ENCODE measurements at places on chromosomes 7 and 10. TPM values are rescaled to one million over a fixed set of nuclear protein-coding genes. Genes with fewer than 3 reads are reported as not detected.
A peak's percentile ranks its signal among the peaks of the same experiment; 100 is the strongest.

DNA sequence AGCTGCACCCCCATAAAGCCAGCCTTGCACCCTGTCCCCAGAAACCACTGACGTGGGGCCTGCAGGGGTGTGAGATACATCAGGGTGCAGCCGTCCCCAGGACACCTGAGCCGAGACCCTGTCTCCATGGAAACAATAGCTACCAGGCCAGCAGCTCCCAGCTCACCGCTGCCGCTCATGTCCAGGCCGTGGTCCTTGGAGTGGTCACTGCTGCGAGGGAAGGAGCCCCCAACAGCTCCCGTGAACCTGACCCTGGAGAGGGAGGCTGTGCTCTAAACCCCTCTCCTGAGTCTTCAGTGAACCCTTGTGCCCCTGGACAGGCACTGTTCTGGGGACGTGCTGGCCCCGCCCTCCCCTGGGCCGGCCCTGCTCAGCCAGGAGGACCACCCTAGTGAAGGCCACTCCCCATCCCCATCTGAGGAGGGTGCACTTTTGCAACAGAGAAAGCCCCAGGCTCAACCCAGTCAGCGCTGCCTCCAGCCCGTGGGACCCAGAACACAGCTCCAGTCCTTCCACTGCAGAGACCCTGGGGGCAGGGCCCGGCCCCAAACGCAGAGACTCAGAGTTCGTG, 19.6 kb upstream of the INPP5A start:
- peak; percentile 20 for DNase-seq

GRCh38 chr7:31204071-31204470, 136.5 kb downstream of the NEUROD6 start:
- no peak for DNase-seq

GRCh38 chr10:71285180-71285545, 33.9 kb upstream of the SLC29A3 start:
- peak; percentile 56 for DNase-seq

DNA sequence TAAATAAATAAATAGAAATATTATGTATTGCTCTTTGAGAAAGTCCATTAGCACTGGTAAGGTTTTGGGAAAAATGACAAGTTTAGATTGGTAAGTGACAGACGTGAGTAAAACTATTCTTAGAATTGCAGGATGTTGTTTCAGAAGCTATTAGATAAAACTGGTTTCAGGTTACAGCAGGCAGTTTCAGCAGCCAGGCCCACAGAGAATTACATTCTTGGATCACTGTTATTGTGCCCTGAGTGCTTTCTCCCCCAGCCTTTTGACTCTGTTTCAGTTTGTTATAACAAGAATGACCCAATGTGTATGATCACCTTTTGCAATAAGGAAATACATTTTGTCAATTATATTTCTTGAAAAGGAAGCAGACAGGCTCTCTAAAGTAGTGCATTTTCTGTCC, 86.5 kb downstream of the DKK1 start:
- DNase-seq, result no peak

GRCh38 chr7:46288010-46288409, 366.9 kb upstream of the IGFBP3 start:
- no peak for DNase-seq

- no peak for DNase-seq
These were observed 87.4 kb upstream of the RSU1 start for GRCh38 chr10:16904639-16905061.

GRCh38 chr10:97229322-97230015, 43.7 kb upstream of the SLIT1 start:
- DNase-seq, result no peak

DNA sequence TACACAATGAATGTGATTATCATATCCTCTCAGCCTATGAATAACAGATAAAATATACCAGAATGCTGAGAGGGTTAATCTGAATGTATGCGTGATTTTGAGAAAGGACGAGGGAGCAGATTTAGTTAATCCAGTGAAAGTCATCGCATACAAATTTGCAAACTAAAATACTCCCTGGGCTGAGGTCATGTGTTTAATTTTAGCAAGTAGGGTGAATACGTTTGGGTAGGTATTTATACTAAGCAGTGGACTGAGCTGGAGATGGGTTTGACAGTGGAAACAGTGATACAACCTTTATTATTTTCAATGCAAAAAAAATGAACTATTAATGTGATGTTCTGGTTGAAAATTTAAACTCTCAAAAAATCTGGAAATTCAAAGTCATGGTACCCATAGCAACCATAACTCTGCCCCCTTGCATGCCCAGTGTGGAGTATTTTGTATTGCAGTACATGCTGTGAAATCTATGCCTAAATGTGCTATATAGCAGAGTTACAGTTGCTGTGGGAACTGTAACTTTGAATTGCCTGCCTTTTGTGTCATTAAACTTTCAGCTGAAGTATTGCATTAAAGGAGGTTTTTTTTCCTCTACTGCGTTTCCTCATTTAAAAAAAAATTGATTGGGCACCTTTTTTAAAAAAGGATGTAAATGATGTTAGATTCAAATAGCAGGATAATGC, 9.5 kb upstream of the ARID5B start:
- DNase-seq, result no peak

- no peak for DNase-seq
These were observed 996.7 kb upstream of the CELF2 start for GRCh38 chr10:10020945-10021344.

DNA sequence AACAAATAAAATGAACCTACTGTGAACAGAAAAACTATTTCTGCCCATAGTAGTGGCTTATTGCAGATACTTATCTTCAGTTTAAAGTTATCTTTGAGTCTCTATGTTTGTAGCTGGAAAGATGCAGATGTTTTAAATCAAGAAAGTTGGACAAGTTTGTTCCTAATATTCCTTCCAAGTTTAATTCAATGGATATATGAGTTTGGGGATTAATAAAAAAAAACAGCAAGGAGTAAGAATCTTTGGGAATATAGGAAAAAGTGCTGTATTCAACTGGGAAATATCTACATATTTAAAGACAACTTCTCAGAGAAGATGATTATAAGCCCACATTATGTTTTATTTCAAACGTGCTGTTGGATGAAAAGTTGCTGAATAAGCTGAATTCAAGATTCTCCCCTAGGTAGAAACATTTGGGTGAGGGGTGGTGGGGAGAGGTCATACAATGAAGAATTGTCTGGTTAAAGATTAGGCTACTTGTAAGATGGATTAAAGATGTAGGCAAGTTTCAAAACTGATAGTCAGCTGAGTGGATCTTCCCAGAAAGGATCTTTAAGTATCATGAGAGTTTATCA, 1135.2 kb downstream of the CNTNAP2 start:
- DNase-seq, result no peak

DNA sequence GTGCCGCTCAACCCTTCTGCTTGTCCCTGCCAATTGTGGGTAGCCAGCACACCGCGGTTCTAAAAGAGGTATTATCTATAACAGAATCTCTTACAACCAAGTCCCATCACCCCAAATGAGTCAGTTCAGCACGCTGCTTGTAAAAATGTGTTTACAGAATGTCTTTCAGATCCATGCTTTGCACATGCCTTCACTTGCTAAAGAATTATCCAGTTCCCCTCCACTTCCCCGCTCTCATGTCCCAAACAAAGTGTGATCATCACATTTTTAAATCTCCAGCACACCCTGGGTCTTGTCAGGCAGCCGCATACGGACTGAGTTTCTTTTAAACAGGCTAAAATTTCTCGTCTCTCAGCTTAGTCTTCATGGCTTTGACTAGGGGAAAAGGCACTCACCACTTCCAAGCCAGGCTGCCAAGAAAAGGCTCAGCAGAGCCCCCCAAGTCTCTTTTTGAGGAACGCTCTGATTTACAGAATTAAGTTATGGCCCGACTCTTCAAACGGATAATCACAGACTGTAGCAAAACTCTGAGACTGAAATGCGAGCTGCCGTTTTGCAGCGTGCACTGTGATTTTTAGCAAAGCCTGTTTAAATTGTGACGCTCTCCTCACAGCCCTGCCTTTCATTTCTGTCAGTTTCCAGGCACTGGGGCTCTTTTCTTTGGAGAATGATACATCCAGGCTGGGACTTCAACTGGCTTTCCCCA, 29.8 kb upstream of the FGFR2 start:
- DNase-seq, result no peak

DNA sequence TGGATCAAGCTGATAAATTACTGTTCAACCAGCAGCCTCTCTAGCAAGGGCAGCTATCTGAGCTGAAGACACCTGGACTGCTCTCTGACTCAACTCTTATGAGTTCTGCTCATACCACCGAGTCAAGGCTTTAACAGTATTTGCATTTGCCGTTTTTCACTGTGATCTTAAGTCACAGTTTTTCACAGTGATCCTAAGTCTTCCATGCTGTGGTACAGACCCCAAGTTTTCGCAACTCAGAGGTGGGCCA, 31.3 kb downstream of the PIP4K2A start:
- DNase-seq, result no peak

GRCh38 chr10:1449021-1449420, 288.3 kb downstream of the ADARB2 start:
- DNase-seq, result no peak

- DNase-seq, result no peak
These were observed 54.3 kb upstream of the IGFBP3 start for GRCh38 chr7:45975367-45975766.

DNA sequence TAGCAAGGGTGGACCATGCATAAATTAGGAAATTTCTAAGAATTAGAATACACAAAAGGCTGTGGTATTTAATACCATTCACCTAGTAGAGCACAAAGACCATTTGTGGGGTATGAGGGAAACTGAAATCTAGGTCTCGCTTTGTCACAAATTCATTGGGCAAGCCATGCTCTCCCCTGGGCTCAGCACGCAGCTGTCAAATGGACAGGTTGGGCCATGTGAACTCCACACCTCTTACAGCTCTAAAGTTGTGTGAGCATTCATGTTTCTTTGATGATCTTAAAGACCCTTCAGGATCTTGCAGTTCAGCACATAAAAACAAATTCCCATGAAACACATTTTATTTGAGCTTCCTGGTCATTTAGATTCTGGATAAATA, 121.3 kb downstream of the CHN2 start:
- no peak for DNase-seq

DNA sequence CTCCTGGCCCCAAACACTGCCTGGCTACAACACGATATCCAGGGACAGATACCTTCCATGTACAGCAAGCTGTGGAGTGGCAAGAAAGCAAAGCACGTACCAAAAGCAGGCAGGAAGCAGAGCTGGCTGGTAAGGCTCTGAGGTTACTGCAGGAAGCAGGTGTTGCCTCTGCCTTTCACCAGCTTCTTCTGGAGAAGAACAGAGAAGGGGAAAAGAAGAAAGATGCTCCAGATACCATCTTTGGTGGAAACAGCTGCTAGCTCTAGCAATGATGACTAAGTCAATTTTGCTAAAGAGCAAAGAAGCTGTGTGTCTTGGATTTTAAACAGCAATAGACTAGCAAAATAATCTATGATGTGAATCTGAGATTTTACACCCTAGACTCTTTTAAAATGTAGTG, 34.9 kb upstream of the PRSS1 start:
- DNase-seq, result no peak

DNA sequence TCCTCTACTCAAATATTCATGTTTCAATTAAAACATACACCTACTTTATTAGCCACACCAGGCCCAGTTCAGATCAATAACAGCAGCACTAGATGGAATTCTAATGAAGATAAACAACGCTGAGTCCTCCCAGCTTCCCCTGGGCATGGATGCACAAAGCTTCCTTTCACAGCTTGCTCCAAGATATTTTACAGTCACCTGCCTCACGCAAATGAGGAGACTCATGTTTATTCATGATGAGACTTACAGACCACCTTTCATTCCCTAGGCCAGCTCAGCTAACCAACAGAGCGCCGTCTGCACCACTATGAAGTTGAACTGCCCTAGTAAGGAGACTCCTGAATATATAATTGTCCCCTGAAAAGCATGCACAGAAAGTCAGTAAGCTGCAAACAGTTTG, 283.0 kb upstream of the AOAH start:
- no peak for DNase-seq

TIMM23 gene
- 59.2 TPM for total RNA-seq

RNLS gene
- total RNA-seq, result 13.6 TPM

PHYHIPL gene
- total RNA-seq, result not detected

STOX1 gene
- total RNA-seq, result 1.9 TPM

PIK3CG gene
- total RNA-seq, result 3.0 TPM

TCAF2 gene
- total RNA-seq, result 0.71 TPM

Data from left cardiac atrium (tissue), 4 donors.